ENCODE measurements at places on chromosomes 16 and 17. TPM values are rescaled to one million over a fixed set of nuclear protein-coding genes. Genes with fewer than 3 reads are reported as not detected.

LGALS9 gene
- 14.3 TPM for total RNA-seq

USP36 gene
- 20.7 TPM for total RNA-seq

HOXB4 gene
- total RNA-seq = 0.75 TPM

TEKT5 gene
- not detected for total RNA-seq

PRAC1 gene
- total RNA-seq = not detected

TNFSF12 gene
- 5.7 TPM for total RNA-seq
